ENCODE measurements at places on chromosomes 6 and 20.

GRCh38 chr6:117547688-117548621 lies 54.4 kb downstream of the GOPC start:
- peak; percentile 36 for DNase-seq

- DNase-seq, result no peak
Measured at GRCh38 chr20:4090756-4091489, 75.6 kb upstream of the RNF24 start.

- no peak for DNase-seq
Measured at GRCh38 chr6:42507195-42507594, 55.5 kb upstream of the TRERF1 start.

- no peak for DNase-seq
Measured at GRCh38 chr6:32627249-32627648, 10.0 kb upstream of the HLA-DQA1 start.
